GM19239 (cell line): ENCODE measurements at places on chromosomes 6 and 20.
A peak's percentile ranks its signal among the peaks of the same experiment; 100 is the strongest.

DNA sequence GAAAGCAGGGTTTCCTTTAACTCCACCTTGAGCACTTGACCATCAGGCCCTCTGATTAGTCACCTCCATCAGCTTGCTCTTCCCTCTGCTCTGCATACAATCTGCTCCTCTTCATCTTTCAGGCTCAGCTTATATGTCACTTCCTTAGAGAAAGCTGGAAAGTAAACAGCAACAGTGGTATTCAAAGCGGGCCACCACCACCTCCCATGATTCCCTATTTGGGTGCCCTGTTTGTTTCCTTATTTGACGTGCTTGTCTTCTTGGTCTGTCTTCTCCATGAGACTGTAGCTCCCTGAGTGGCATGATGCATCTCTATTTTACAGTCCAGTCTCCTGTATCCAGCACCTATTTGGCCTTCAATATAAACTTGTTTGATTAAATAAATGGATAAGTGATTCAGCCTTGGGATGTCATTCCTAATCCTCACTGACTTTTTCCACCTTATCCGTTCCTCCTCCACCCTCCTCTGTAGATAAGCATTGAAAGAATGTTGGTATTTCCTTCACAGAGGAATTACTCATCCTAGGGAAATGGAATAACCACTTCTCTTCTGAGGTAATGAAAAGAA is 102.8 kb upstream of the SGK1 start:
- DNase-seq: no peak

GRCh38 chr6:64252256-64252655 is 616.7 kb downstream of the PHF3 start:
- no peak for DNase-seq

DNA sequence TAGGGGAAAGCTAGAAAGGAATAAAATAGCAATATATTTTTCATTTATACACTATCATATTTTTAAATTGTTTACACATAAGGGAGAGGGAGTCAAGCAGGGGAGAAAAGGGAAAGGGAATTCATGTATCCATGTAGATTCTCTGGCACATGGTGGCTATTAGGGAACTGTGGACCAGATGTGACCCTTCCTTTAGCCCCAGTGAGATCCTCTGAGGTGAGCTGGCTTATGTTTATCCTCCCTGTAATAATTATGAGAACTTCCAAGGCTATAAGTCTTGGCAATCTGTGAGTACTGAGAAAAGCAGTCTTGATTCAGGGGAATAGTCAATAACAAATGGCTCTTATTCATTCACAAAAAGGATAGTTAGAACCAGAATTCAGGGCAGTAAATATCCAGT is 42.6 kb downstream of the TSBP1 start:
- DNase-seq: no peak

DNA sequence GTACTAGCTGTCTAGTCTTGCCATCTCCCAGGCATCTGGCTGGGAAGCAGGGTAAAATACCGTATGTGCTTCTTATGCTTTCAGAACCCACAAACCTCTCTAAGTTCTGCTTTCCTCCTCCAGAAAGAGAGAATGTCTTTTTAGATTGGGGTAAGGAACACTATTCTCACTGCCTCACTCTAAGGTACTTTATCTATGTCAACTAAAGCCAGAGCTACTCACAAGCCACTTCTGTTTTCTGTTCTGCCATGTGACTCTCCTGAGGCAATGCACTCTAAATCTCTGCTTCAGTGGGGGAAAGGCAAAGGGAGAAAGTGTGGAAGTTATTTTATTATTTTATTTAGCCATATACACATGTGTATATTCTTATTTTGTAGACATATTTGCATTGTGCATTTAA is 15.6 kb downstream of the MEP1A start:
- DNase-seq: no peak

GRCh38 chr6:131982740-131983259 is 31.6 kb upstream of the CCN2 start:
- no peak for DNase-seq

DNA sequence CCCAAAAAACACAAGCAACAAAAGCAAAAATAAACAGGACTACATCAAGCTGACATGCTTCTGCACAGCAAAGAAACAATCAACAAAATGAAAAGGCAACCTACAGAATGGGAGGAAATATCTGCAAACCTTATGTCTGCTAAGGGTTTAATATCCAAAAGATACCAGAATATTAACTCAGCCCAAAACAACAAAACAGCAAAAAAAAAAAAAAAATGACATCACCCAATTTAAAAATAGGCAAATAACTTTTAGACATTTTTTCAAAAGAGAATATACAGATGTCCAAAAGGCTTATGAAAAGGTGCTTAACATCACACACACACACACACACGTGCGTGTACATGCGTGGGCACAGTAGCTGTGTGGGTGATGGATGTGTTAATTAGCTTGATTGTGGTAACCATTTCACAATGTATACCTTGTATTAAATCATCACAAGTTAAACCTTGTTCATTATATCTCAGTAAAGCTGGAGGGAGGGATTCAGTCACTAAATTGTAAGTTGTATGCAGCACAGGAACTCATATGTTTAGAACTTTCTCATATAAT is 52.4 kb downstream of the QKI start:
- DNase-seq: no peak

- no peak for DNase-seq
These were observed 1.1 kb downstream of the OSBPL2 start for GRCh38 chr20:62239278-62239879.

DNA sequence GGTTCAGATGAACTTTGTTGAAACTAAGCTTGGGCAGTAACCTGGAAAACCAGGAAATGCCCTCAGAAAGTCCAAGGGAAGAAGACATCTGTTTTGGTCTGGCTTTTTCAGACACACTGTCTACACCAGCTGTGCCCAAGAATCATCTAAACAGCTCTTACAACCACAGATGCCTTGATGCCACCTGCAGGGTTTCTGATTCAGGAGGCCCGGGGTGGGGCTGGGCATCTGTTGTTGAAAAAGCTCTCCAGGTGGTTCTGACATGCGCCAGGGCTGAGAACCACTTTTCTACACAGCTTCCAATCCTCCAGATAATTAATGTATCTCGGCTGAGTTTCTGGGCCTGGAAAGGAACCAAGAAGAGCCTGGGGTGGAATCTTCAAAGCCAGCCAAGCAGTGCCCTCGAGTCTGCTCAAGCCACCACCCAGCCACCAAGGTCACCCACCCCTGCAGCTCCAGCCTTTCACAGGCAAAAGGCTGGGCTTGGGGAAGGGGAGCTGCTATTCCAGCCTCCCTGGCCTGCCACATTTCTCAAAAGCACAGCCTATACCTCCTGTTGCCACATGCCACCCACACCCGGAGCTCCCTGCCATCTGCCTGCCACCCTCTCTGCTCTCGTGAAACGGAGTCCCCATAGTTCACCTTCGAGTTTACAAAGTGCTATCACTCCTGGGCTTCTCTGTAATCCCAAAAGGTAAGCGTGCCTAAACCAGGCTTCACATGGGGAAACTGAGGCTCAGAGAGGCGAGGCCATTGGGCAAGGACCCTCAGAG is 9.4 kb downstream of the MDGA1 start:
- DNase-seq: no peak

DNA sequence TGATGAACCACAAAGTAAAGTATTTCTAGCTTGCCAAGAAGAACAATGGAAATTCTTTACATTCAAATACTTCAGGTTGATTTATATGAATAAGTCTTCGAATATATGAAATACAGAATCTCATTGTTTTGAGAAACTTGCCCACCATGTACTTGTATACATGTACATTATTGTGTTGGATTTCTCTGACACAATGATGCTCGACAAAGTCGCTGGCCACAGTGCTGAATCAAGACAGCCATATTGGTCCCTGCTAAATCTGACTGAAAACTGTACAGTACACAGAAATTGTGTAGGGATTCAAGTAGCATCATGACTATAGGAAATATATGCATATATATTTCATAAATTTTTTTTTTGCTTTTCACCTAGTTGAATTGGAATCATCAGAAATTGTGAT is 13.1 kb upstream of the LIN28B start:
- DNase-seq: no peak

GRCh38 chr6:32659856-32660595 is 6.4 kb downstream of the HLA-DQB1 start:
- DNase-seq: peak; percentile 6

DNA sequence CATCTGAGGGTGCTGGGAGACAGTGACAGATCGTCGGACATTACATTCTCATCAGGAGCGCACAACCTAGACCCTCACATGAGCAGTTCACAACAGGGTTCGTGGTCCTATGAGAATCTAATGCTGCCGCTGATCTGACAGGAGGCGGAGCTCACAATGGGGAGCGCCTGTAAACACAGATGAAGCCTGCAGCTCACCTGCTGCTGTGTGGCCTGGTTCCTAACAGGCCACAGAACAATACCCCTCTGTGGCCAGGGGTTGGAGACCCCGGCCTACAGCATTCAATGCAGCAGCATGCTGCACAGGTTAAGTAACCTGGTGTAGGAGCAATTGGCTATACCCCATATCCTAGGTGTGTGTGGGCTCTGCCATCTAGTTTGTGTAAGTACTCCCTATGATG is 19.5 kb downstream of the ANKRD60 start:
- DNase-seq: no peak

GRCh38 chr6:18693881-18694280 is 306.7 kb downstream of the RNF144B start:
- no peak for DNase-seq

GRCh38 chr20:62772619-62772989 is 23.7 kb upstream of the MRGBP start:
- DNase-seq: no peak

- DNase-seq: no peak
These were observed 79.1 kb downstream of the CD164 start for GRCh38 chr6:109303164-109303563.

GRCh38 chr6:52964318-52964717 is 30.8 kb downstream of the GSTA4 start:
- no peak for DNase-seq

DNA sequence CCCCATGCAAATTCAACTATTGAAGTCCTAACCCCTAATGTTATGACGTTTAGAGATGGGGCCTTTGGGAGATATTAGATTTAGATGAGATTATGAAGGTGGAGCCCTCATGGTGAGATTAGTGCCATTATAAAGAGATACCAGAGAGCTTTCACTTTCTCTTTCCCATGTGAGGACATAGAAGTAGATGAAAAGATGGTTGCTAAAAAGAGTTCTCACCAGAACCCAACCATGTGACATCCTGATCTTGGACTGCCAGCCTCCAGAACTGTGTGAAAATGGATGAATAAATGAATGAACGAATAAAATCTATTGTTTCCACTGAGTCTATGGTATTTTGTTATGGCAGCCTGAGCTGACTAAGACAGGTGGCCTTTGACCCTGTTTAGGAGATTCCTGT is 50.6 kb upstream of the FBXO30 start:
- no peak for DNase-seq

- DNase-seq: no peak
These were observed 180.9 kb downstream of the SASH1 start for GRCh38 chr6:148523551-148523950.

DNA sequence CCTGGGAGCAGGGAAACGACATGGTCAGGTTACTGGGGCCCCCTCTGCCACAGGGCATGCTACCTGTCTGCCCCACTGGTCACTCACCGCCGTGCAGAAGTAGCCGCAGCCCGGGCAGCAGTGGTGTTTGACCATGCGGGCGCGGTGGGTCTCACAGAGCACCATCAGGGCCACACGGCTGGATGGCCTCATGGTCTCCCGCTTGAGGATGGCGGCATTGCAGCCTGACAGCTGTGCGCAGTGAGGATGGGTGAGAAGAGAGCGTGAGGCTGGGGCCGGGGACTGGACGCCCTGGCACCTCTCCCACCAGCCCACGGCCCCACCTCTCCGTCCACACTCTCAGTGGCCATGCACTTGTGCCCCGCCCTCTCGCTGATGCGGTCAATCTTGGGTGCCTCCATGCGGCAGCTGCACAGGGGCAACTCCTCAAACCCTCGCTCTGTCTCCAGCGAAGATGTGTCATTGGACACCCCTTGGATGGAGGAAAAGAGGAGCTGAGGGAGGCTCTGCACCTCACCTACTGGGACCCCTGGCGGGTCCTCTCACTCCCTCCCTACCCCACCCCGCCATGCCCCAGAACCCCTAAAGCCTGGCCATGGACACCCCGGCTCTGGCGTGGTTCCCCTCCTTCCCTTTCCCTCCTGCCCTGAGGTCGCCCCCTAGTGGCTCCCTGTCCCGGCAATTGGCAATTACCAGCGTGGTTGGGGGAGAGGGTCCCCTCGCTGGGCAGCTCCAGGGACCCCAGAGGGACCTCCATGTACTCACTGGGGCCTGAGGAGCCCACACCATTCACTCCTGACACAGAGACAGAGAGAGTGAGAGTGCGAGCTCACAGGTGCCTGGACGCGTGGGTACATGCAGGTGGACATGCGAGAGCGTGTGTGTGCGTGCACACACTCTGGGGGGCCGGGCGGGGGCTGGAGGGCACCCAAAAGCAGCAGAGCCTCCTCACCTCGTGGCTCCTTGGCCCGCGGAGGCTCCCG is 8.9 kb downstream of the EHMT2 start:
- peak; percentile 67 for DNase-seq

GRCh38 chr20:58888521-58889333 is 36.2 kb downstream of the GNAS start:
- DNase-seq: peak; percentile 83

DNA sequence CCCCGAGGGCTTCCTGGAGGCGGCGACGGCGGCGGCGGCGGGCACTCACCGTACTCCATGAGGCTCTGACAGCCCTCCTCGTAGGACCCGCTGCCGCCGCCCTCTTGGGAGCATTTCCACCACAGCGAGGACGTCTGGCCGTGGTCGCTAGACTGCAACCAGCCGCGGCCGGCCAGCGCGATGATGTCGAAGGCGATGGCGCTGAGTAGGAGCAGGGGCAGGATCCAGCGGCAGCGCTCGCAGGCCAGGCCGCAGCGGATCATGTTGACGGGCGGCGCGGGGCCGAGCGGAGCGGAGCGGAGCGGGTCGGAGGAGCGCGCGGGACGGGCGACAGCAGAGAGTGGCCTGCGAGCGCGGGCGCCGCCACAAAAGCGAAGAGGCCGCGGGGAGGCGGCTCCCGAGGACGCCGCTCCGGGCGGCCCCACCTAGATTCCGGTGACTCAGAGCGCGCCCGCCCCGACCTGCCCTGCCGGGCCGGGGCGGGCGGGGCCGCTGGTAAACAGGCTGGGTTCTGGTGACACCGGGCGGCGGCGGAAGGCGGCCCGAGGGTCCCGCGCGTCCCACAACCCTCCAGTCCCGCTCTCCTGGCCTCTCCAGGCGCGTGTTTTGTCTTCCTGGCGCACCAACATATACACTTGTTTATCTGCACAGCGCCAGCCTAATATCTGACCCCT is at the start of gene PERP:
Gene PERP (minus strand): TSS at position 342 of the 674 bp plus-strand sequence. CDS start 79 bp downstream, at position 263.
- no peak for DNase-seq

- no peak for DNase-seq
These were observed 32.1 kb upstream of the CENPW start for GRCh38 chr6:126307849-126308248.

DNA sequence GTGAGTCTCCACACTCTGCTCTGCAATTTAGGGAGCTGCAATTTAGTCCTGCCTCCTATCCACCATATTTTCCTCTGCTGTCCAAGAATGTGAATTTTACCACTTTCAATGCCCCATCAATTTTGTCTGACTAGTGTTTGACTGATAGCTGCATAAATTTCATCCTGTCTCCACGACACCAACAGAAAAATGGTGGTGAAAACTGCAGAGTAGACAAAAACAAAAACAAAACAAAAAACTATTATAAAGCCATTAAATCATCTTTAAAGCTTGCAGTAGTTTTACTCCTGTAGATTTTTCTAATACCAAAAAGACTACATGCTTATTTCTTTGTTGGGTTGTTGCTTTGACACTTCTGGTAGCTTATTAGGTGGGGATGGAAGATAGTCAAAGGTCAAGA is 322.0 kb downstream of the PAX1 start:
- no peak for DNase-seq

GRCh38 chr6:15153191-15153590 is 92.7 kb upstream of the JARID2 start:
- DNase-seq: no peak
